ENCODE measurements at places on chromosomes 3 and 15.

DNA sequence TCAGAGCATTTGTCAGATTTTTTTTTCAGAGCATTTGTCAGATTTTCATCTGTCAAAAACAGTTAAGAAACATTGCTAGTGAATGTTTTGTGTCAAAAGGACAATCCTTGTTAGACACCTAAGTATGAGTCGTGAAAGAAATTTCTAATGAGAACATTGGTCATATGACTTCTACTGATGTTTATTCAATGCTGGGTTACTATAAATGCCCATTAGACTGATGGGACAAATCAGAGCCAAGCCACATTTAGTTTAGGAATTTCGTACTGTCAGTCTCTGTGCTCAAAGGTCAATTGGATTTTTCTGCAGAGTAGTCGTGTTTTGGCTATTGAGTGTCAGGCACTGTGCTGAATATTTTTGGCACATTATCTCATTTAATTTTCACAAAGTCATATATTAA, 31.6 kb downstream of the TSC22D2 start:
- no peak for DNase-seq

GRCh38 chr3:53885239-53885638, 3.3 kb upstream of the ACTR8 start:
- no peak for DNase-seq

DNA sequence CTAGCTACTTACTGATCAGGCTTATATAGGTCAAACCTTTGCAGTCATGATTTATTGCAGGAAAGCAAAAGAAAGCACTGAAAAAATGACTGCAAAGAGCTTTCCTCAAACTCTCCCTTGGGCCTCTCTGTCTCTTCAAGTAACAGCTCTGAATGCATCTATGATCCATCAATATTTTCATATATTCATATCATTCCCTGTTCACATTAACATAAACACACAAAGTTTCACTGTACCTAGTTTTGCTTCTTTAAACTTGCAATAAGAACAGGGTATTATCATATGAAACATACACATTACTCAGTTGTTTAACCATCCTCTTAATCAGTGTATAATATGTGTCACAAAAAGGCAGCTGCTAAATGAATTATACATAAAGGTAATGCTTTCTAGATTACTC, 107.9 kb upstream of the ARL6 start:
- DNase-seq: no peak

DNA sequence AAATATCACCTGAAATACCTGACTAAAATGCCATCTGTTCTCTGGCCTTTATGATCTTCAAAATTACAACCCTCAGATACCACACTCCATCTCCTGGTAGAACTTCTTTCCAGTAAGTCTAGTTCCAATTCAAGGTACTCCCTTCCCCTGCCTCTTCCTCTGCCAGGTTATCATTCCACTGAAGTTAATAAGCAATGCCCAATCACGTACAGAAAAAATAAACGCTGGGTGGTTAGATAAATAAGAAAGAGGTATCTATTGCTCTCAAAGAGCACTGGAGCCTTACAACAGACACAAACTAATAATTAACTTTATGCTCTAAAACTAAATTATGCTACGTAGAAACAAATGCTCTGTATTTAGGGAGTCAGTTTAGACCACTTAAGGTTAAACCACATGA, 112.5 kb downstream of the MYO9A start:
- DNase-seq: no peak

- no peak for DNase-seq
Observed at GRCh38 chr15:51097553-51098330, 3.0 kb upstream of the TNFAIP8L3 start.

DNA sequence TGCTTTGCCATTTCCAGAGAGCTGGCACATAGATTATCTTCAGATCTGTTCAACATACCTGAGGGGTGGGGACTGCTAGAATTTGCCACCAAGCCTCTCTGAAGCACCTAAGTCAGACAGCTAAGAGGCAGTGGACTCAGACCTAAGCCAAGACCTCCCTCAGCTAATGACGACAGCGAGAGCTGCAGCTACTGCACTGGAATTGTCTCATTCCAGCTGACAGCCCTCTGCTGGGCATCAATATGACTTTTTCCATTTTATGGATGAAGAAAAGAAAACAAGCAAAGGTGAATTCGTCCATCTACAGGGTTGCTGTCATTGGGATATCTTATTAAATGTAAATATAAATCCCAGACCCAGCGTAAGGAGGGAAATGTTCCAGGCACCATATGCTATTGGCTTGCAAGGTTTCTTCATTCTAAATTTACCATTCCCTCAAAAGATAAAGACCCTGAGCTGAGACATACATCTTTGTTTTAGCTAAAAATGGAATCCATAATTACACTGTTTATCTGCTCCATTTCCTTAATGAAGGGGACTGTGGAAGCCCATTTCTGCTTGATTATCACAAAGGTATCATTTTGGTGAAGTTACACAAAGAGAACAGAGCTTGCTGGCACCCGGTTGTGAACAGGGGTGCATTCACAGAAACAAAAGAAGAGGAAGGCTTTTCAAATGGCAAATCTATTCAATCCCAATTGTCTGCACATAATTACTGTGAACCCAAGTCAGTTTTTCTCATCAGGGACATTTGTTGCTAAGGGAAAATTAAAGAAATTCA, 85.5 kb upstream of the LRTM1 start:
- DNase-seq: no peak

GRCh38 chr3:127677541-127678314, 5.0 kb downstream of the ABTB1 start:
- DNase-seq: no peak

DNA sequence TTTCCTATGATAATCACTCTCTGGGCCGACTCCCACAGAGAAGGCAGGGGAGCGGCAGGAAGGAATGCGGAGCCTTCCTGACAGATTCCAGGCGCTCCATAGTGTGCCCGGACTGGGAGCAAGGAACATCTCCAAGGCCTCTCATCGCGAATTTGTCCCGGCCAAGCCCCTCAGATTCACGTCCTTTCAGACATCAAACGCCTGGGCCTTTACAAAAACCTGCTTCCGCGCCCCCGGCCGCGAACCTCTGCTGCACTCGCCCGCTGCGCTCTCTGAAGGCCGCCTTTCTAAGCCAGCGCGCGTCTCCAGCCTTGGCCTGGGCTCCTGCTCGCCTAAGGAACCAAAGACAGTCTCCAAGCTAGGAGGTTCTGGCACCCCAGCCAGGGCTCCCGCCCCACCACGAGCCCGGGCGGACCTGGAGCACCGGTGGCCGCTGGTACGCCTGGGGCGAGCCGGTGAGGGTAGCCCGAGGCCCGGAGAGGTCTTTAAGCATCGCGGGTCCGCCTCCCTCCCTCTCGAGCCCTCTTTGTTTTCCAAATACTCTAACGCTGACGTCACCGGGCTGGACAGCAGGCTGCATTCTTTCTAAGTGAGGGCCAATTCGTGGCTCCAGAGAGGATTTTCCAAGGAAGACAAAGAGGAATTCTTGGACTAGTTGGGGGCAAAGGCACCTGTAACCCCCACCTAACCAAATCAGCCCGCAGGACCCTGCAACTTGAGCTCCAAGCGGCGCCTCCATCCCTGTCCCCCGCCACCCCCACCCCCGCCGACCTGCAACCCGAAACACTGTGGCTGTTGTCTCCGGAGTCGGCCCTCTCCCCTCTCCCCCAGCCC, 759 bp downstream of the AMOTL2 start:
- DNase-seq: no peak

GRCh38 chr3:137762674-137763593, 1.2 kb upstream of the SOX14 start:
- DNase-seq: no peak

DNA sequence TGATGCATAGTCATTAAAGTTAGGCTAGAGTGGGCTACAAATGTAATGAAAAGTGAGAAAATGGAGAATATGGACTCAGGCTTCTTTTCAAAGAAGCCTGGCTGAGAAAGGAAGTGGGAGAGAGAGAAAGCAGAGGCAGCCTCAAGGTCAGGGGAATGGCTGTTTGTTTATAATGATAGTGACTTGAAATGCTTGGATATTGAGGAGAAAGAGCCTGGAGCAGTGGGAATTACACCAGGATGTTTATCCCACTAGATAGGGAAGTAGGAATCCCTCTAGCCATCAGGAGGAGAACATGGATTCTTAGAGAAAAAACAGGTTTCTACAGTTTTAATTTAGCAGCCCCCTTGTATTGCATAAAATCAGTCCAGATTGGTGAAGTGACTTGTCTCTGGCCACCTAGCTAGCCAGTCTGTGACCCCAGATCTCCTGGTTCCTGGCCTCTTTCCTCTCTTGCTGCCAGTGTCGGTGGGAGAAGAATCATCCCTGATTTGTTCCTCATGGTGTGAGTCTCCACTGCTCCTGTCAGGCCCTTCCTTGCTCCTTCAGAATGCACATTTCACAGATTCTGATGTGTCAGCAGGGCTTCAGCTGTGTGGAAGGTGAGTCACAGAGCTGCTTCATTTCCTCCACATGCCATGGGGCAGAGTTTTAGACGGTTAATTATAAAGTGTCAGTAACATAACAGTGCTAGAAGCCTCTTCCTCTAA, 32.9 kb downstream of the SEMA6D start:
- DNase-seq: no peak

DNA sequence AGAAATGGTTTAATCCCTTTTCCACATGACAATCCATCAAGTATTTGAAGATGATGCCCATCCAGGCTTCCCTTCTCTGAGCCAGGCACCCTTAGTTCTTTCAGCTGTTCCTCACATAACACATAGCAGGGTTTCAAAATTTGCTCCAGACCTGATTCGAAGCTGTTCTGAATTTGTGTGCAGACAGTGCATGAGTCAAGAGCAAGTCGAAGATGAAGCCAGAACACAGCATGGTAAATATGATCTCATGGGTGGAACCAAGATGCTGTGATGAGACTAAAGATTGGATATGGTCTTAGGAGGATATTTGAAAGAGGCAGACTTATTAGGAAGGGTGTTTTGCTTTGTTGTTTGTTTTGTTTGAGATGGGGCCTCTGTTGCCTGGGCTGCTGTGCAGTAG, 32.6 kb upstream of the PDE8A start:
- no peak for DNase-seq

All from activated T-helper 1 cell treated with Interleukin-2 at 50 U/mL for 16 hours (primary cell).